ENCODE measurements at places on chromosomes 3 and 15.

DNA sequence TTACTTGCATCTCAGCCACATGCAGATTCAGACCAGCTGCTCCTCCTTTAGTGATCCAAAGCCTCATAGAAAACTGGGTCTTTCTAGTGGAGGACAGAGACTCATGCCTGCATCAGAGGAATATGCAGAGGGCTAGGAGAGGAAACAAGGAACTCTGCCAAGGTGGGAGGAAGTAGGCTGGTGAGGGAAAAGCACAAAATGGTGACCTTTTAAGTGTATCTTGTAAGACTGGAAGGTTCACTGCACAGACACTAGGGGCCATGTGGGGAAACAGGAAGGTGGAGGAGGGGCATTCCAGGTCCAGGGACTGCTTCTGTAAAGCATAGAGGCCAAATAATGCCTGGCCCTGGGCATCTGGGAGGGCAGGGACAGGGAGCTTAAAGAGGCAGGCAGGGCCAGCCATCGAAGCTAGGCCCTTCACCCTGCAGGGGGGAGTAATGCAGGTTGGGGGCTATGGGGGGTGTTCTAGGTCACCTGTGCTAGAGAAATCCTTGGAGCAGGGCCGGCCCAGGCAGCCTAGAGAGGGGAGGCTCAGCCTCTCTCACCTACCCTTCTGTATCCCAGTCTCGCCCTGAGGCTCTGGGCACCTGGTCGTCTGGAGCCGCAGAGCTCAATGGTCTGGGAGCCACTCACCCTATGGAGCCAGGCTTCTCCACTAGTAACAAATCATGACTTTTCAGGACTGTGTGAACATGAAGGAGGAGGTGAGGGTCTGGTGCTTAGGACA is 117.7 kb downstream of the DNAJB8 start:
- DNase-seq, result no peak

DNA sequence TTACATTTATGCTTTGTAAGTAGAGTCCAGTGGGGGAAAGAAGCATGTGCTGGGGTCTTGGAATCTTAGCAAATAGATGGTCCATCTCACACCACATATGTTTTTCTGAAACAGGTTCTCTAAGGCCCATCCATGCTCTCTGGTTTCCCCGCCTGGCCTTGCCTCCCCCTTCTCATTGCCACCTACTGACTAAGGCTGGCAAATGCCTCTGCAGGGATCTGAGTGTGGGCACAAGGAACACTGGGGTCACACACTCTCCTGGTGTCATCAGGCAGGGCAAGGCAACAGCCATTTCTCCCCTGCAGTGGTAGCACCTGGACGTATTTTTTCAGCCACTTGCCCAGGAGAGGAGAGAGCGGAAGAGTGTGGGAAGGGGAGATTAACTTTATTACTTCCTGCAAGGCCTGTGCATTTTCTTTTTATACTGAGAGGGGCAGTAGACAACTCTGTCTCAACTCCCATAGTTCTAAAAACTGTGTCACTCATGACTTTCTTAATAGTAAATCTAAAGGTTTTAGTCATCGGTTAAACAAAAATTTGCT is 804.2 kb upstream of the NECTIN3 start:
- no peak for DNase-seq

- DNase-seq, result no peak
Observed at GRCh38 chr3:186802701-186803100, 3.6 kb downstream of the RFC4 start.

DNA sequence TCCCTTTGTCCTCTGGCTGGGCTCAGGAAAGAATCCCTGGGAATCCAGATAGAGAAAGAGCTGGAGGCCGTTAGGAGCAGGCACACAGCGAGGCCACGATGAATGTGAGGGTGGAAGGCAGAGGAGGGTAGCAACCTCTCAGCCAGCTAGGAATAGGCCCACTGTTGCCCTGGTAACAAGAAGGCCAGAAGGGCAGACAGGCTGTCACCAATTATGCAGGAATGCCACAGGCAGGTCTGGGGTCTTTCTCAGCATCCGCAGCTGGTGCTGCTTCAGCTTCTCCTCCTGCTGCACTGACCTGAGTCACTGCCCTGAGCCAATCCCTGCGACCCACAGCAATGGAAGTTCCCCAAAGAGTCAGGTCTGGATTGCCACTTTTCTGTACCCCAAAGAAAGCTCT is 62.8 kb upstream of the C3orf80 start:
- DNase-seq, result no peak

DNA sequence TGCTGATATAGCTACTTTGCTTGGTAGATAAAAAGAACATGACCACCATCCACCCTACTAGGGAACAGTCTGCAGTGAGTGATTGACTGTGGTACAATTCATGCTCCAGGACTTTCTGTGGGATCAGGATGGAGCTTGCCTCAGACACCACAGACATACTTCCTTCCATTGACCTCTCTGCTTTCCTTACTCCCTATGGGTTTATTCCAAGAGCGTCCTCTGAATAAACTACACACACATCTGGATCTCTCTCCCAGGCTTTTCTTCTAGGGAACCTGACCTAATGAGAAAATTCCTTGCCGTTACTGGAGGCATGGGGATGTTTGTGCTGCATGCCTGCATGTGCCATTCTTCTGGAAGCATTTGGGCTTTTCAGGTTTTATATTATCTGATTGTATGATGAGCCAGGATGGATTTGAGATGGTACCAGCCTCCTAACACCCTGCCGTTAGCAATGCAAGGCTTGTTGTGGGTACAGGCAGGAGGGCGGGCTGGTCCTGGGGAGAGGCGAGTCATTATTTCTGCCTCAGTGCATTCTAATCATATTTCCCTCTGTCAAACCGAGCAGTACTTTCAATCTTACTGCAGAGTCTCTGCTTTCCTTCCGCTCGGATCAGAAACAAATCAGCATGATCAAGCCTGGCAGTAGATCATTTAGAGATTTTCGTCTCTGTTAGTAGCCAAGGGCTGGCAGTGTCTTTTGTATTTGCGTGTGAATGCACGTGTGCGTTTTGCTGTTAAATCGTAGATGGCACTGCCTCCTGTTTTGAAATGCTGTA is 279.2 kb downstream of the PDCD6IP start:
- DNase-seq, result no peak

DNA sequence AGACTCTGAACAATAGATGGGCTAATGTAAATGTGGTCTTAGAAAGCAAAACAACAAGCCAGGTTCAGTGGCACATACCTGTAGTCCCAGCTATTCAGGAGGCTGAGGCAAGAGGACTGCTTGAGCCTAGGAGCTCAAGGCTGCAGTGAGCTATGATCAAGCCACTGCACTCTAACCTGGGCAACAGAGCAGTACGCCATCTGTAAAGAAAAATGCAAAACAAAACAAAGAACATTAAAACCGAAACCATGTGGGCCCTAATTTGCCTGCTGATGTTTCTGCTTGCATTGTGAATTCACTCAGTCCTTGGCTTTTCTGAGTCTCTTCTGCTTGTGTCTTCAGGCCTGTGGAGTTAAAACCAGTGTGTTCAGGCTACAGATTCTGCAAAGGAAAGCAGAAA is 56.7 kb downstream of the CCNL1 start:
- DNase-seq, result no peak

DNA sequence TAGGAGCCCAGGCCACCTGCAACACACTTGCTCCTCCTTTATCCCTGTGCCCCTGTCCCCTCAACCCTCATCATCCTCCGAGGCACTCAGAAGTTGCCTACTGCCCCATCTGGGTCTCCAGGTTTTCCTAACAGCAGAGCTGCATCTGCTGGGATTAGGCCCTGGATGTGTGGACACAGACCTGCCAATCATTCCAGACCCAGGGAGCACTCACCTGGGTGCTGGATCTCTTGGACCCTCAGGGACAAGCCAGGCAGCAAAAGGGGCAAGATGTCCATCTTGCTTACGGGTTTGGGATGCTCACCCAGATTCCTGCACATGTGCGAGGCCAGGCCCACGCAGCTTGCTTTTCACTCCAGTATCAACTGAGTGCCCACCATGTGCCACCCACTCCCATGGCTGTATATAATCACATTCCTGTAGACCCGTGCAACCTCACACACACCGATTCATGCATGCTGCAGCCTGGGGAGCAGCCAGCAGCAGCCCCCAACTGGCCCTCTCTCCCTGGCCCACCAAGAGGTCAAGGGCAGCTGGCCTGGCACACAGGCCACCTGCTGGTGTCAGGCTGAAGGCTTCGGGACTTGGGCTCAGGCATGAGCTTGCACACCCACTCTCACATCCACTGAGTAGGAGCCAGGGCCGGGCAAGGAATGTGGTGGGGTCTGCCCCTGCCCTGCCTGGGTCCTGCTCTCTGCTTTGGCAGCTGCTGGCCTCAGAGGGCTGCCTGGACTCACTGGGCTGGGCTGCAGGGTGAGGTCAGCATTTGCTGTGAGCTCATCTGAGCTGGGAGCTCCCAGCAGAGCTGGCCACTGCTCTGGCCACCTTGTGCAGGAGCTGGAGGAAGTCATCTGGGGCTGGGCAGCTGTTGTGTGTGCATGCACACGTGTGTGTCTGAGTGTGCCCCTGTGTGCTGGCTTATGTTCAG is 14.9 kb downstream of the PRKCD start:
- no peak for DNase-seq

GRCh38 chr3:168545591-168545990 is 449.9 kb upstream of the GOLIM4 start:
- peak; percentile 30 for DNase-seq

All from fibroblast of lung (primary cell).